ENCODE measurements at places on chromosomes 11 and 22.

- DNase-seq, result no peak
Observed at GRCh38 chr22:38872831-38873248, 824 bp upstream of the CBX6 start.

GRCh38 chr11:19502691-19503253 is 209.9 kb upstream of the NAV2 start:
- DNase-seq, result no peak

DNA sequence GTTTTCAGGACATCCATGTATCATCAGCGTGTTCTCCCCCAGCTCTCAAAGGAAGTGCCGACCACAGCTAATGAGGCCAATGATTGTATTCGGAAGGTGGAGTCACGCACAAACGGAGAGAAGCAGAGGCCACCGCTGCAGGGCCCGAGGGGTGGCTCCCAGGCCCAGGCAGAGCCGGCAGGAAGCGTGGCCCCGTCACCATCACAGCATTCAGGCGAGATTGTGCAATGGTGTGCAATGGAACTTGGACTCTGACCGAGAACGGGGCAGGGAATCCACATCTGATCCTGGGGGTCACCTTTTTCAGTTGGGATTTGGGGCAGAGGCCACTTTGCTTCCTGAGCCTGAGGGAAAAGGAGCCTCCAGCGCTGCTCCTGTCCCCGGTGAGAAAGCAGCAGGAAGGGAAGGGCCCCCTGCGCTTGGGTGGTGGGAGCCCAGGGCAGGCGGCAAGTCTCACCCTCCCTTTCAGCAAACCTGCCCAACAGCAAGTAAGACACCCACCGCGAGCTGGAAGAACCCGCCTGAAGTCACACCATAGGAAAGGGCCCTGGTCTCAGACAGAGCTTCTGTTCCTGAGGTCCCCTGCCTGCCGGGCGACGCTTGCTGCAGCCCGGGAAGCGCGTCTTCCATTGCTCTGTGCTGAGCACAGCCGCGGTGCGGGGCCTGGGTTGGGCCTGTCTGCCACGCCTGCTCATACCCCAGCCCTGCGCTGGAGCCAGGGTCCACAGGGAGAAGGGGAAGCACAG is 1430.7 kb downstream of the BRD1 start:
- no peak for DNase-seq

DNA sequence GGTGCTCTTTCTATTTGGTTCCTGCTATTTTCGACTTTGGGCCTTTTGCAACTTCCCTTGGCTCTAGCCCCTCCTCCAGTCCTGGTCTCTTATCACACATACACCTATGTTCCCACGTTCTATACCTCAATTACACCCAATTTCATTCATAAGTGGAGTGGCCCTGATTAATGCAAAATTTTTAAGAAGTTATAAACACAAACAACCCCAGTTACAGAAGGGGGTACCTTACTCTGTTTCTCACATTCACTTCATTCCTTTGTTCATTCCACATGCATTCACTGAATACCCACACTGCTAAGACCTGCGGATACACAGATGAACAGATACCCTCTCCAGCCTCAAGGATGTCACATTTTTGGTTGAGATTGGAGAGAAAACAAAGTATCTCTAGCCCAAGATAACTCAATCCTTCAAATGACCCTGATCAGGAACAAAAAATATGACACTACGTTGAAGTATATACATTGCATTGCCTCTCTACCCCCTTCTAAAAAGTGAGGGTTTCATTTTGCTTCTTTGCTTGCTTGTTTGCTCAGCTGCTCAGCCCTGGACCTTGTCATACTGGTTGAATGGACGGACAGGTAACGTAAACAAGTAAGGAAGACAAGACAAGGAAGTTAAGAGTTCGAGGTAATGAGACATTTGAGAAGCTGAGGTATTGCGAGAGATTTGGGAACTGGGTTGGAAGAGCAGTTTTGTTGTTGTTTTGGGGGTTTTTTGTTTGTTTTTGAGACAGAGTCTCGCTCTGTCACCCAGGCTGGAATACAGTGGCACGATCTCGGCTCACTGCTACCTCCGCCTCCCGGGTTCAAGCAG is 3.6 kb upstream of the VPS37C start:
- no peak for DNase-seq

DNA sequence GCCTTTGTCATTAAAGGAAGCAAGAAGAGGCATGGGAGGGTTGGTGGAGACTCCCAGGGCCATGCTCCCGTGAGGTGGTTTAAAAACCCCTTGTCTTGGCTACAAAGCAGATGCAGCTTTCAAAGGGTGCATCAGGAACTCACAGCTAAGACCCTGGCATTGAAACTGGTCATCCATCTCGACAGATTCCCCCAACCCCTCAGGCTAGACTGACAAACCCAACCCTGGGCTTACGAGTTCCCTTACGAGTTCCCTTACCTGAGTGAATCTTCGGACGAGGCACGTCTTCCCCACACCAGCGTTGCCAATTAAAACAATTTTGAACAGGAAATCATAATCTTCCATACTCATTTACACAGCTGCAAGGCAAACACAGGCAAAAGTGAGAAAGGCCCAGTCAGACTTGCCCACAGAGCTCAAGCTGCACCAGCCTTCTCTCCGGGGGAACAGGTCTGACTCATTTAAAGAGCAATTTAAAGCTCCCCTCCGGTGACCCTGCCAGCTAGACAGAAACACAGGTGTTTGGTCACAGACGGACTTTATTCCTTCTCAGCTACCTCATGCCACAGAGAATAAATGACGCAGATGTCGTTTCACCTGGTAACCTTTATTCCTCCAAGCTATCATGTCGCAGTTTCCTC is 74.6 kb downstream of the RAB30 start:
- no peak for DNase-seq

DNA sequence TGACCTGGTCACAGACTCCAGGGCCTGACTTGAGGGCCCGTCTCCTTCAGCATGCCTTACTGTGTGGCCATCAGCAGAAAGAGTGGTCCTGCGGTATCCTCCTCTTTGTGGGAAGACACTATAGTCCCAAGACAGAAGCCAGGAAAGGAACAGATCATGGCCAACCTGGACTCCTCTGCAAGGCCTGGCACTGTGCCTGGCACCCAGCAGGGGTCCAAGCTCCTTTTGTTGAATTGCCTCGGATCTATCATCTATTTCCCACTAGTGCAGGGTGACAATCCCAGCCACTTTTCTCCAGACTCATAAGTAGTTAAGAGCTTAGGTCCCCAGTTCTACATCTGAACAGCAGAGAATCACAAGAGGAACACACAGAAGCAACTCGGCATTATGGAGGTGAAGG is 27.0 kb downstream of the DSCAML1 start:
- no peak for DNase-seq

- DNase-seq, result no peak
Observed at GRCh38 chr11:108945341-108945740, 280.5 kb downstream of the DDX10 start.

DNA sequence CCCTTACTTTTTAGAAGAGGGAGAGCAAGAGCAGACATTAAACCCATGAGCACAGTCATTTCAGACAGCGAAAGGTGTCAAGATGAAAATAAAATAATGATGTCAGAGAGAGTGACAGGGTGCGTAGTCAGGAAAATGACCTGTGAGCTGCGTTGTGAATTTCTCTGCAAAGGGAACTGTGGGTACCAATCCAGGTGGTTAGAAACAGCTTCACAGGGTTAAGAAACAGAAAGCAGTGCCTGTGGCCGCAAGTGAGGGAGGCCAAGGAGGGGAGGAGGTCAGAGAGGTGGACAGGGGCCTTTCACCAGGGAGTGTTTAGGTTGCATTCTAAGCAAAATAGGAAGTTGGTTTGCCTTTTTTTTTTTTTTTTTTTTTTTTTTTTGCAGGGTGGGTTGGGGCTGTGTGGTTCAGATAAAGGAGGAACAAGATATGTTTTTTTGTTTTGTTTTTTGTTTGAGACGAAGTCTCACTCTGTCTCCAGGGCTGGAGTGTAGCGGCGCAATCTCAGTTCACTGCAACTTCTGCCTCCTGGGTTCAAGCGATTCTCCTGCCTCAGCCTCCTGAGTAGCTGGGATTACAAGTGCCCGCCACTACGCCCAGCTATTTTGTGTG is 7.9 kb downstream of the TIGD3 start:
- DNase-seq, result no peak

GRCh38 chr11:105906517-105906916 is 115.5 kb downstream of the MSANTD4 start:
- DNase-seq, result no peak

DNA sequence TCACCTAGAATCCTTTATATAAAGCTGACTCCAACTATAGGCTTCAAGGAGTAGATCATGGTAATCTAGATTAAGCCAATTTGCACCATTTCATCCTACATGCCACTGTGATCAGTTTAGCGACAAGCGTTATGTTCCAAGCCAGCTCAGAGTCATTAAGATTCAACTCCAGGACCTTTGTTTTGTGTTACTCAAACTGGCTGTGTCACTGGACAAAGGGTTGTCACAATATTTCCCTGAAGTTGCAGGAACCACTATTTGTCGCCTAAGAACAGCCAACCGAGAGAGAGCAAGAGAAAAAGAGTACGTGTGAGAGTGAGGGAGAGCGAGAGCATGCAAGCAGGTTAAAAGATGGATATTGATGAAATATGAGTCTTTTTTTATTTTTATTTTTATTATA is 104.8 kb downstream of the USP35 start:
- DNase-seq, result no peak

DNA sequence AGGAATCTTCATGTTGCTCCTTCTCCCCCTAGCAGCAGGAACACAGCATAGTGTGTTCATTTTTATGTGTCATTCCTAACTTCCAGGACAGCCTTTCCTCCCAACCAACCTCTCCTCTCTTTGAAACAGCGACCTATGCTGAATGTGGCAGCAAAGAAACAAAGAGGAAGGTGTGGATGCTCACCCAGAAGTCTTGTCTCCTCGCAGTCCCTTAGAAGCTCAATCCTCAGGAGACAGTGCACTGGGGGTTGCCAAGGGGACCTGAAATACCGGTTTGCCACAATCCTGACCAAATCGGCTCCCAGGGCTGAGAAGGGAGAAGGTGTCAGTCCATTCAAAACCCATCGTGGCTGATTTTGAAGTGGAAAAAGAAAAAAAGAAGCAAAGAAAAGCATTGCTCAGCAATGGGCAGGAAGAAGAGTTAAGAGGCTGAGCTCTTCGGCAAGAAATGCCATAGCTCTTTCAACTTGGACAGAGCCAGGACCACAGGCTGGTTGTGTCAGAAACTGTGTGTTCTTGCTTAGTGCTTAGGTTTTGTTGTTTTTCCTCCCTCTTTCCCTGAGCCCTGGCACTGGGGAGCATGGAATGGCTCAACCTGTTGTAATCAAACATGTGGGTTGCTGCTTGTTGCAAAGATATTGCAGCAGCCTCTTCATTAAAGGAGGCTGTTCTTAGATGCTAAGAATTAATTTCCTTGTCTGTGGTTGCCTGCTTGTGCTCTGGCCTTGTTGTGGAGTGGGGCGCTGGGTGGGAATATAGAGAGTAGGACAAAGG is 30.4 kb upstream of the TENM4 start:
- no peak for DNase-seq

DNA sequence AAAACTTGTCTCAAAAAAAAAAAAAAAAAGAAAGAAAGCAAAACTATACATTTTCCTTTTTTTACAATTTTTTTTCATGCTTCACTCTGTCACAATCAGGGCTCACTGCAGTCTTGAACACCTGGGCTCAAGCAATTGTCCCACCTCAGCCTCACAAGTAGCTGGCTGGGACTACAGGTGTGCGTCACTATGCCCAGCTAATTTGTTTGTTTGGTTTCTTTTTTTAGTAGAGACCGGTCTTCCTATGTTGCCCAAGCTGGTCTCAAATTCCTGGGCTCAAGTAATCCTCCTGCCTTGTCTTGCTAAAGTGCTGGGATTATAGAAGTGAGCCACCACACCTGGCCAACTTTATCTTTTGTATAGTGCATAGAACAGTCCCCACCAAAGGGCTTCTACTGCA is 15.0 kb upstream of the CXCR5 start:
- no peak for DNase-seq

- DNase-seq, result no peak
Observed at GRCh38 chr11:72209101-72209500, 7.5 kb upstream of the FOLR2 start.
